ENCODE measurements at places on chromosomes 1 and 21.

- no peak for DNase-seq
Observed at GRCh38 chr1:67148516-67149178, 13.9 kb upstream of the C1orf141 start.

- DNase-seq = no peak
Observed at GRCh38 chr1:226877669-226878068, 7.3 kb downstream of the PSEN2 start.

DNA sequence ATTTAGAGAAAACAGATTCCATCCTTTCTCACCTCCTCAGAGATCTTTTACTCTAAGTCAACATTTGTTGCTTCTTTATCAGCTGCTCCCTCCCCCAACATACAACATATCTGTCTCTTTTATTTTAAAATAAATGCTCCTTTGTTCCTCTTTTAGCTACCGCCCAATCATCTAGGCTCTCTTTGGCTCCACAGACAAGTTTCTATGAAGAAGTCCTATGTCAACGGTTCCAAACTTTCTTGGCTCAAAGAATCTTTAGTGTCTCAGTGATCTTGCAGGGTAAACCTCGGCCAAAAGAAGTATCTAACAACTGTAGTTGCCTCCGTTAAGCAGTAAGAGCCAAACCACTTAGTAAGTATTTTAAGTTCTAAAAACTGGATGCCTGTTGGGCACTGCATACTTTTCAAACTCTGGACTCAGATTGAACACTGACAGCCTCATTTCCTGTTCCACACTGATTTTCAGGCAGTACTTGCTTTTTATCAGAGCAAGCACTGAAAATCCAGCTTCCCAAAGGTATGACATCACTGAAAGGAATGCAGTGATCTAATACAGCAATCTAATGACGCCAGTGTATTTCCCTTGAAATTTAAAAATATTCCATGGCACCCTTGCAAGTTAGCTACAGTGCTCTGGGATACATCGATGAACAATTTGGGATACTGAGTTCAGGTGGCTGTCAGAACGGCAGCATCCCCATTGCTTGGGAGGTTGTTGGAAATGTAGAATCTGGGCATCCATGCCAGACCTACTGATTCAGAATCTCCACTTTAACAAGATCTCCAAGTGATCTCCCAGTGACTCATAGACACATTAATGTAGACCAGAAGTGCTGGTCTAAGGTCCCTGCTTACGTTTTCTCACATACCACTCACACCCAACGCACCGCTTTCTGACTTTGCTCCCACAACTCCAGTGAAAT lies 26.8 kb downstream of the EGLN1 start:
- DNase-seq = no peak

- DNase-seq = no peak
Observed at GRCh38 chr1:189769448-189769847, 708.2 kb downstream of the BRINP3 start.

- no peak for DNase-seq
Observed at GRCh38 chr1:43445606-43446387, 7.9 kb downstream of the HYI start.

DNA sequence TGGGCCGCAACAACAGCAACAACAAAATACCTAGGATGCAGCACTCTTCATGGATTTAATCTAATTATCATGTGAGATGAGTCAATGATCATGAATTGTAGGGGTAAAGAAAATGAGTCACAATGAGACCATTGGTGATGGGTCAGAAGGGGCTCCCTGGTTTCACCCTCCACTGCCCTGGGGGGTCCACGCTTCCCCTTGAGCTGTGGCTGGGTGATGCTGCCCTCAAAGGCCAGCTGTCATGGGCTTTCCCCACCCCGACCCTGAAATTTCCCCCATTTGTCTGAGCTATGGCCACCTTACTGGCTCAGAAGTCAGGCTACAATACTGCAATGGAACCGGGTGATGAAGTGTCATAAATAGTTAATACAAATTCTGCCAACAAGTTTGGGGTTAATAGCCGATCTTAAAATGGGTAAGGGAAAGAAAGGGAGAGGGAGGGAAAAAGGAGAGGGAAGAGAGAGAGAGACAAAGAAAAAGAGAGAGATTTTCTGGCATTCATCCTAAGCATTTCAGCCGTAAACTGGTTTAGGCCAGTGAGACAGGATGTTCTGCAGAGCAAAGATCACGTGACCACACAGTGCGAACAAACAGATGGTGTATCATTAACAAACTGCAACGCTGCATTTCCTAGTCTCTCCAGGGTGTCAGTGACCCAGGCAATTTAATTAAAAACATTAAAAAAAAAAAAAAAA lies 143.4 kb upstream of the ERRFI1 start:
- no peak for DNase-seq

DNA sequence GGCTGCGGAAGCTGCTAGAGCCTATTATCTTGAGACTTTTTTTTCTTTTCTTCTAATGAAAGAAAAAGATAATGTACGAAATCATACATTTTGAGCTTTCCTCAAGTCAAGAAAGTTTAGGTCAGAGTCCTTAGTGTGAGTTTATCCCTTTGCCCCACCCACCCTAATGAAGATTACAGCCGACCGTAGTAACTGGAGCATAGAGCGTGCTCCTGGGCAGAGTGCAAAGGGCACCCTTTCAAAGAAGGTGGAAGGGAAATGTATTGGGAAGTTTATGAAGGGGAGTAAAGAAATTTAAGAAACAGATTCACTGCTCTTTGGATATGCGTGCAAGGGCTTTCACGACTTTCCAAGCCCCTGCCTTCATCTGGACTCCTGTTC lies 17.2 kb downstream of the GNG12 start:
- no peak for DNase-seq

DNA sequence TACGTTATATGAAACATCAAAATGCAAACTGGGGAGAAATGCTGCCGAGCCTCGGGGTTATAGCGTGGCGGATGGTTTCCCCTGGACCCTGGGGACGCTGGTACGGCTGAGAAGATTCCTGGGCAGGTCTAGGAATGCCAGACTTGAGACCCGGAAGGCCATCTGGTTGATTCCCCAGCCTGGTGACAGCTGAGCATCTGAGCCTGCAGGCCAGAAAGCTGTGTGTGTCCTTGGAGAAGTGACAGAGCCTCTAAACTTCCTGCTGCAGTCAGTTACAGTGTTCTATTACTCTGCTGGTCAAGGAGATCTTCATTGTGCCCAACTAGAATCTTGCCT lies 2.3 kb downstream of the VASH2 start:
- no peak for DNase-seq

DNA sequence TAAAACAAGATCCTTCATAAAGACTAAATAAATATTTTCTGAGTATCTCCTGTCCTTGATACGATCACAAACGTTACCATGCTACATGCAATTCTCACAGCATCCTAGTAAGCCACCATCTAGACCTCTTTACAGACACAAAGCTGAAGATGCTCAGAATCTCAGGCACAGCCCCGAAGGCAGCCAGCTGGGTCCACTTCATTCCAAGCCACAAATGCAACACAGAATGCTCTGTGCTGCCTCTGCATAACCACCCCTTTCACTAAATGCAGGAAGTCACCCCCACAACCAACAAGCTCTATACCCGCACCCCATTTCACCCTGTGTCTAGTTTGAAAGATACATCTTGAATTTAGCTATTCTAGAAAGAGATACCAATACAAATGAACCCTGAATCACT lies 12.9 kb downstream of the RCAN1 start:
- DNase-seq = no peak

DNA sequence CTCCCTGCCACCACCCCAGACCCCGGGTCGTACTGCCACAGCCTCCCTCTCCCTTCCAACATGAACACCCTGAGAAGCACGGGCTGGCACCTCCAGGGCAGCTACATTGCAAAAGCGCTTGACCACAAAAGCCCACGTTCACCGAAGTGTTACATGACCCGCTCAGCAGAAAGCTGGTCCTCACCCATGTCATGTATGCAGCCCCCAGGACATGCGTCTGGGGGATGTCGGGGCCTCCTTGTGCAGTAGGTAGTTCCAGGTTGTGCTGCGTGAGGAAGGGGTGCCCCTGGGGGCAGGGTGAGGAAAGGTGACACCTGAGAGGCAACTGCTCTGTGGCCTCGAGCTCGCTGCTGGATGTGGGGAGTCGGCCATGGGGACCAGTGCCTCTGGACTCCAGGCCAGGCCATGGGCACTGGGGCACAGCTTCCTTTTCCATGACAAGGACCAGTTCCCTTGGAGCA lies 102.0 kb upstream of the C1orf174 start:
- no peak for DNase-seq

DNA sequence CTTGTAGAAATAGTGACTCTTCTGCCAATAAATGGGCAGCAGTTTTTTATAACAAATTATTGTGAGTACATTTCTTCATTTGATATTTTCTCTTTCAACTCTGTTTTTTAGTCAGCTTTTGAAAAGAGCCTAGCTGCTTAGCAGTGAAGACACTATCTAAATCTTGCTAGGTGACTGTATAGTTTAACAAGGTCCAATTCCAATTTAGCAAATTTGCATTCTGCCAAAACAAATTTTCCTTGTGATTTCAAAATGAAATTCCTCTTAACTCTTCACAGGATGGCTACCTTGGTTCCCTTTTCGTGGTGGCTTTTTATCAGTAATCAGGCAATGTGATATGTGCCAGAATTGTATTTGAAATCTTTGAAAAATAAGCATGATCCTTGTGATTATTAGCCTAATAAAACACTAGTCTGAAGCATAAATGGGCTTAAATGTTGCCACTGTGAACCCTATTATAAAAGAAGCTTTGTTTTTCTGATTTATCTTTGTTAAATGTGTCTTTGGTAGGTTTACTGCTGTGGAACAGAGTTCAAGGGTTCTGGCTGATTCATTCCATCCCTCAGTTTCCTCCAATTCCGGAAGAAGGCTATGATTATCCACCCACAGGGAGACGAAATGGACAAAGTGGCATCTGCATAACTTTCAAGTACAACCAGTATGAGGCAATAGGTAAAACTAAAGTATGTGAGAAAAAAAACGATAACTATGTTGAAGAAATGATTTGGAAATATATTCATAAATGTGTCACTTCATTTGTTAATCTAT lies 12.2 kb downstream of the DNASE2B start:
- DNase-seq = no peak

DNA sequence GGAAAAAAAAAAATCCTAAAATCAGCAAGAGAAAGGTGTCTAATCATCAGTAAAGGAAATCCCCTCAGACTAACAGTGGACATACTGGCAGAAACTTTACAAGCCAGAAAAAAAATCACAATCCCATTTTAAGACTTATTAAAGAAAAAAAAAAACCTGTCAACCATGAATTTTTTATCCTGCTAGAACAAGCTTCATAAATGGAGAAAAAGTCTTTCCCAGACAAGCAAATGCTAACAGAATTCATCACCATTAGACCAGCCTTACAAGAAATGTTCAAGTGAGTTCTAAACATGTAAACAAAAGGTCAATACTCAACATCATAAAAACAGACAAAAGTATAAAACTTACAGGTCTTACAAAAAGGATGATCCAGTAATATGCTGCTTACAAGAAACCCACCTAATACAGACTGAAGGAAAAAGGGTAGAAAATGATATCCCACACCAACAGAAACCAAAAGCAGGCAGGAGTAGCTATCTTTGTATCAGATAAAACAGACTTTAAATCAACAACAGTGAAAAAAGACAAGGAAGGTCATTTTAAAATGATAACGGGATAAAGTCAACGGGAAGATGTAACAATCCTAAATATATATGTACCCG lies 129.6 kb downstream of the EVI5 start:
- no peak for DNase-seq

GRCh38 chr1:184457500-184457899 lies 70.7 kb downstream of the C1orf21 start:
- no peak for DNase-seq

GRCh38 chr1:49971088-49971487 lies 52.7 kb downstream of the AGBL4 start:
- no peak for DNase-seq

- DNase-seq = no peak
Observed at GRCh38 chr1:172117800-172118199, 276.5 kb downstream of the DNM3 start.

DNA sequence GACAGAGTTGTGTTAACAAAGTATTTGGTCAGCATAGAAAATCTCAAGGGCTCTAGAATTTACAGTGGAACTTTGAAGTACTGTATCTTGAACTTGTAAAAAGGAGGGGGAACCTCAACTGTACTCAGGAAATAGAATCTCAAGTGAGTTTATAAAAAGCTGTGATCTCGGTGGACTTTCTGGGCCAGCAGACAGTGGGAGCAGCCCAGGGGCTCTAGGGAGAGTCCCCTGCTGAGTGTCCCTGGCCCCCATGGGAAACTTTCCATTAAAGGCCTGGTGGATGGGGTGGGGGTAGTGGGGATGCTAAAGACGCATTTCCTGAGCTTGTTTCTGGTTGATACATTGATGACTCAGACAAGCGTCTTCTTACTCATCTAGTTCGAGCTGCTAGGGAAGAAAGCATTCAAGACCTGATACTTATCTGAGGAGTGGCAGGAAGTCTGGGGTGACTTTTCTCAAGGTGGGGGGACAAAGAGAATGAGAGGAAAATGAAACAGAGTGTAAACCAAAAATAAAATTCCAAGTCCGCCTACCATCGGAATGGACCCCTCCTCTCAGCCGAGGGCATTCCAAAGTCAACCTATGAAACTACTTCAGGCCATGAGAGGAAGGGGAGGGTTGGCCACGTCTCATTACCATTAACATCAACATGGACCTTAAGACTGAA lies 65.5 kb downstream of the NID1 start:
- DNase-seq = peak; percentile 37

- DNase-seq = no peak
Observed at GRCh38 chr1:78787544-78787943, 137.9 kb downstream of the IFI44 start.

DNA sequence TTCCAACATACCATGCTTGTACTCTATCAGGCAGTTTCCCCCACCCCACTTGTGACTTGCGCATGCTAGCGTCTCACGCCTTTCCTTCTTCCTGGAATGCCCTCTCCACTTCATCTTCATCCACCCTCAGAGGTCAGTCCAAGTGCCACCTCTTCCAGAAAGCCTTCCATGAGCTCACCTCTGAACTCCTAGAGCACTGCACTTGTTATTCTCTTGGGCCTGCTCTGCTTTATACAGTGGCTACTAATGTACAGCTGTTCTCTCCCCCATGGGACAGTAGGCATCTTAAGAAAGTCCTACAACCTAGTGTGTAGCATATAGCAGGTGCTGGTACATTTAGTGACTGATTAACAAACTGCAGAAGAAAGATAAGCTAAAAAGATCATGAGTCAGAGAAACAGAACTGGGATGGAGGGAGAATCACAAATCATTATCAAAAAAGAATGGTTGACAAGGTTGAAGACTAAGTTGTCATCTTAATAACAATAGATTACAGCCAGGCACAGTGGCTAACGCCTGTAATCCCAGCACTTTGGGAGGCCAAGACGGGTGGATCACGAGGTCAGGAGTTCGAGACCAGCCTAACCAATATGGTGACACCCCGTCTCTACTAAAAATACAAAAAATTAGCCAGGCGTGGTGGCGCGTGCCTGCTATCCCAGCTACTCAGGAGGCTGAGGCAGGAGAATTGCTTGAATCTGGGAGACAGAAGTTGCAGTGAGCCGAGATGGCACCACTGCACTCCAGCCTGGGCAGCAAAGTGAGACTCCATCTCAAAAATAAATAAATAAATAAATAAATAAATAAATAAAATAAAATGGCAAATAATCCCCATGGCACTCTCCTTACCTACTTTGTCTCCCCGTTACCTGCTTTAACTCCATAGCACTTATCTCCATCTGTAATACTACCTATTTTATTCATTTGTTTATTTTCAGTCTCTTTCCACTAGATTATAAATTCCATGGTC lies 16.3 kb upstream of the TSPAN1 start:
- DNase-seq = no peak

GRCh38 chr21:44955141-44955797 lies 15.4 kb downstream of the SLX9 start:
- no peak for DNase-seq

Data from stimulated activated CD8-positive, alpha-beta memory T cell treated with anti-CD3 and anti-CD28 coated beads, Interleukin-7, amount 100 ng/mL, for 1 hour (primary cell).